SHP77 (cell line): ENCODE measurements at places on chromosomes 5 and 9.

DNA sequence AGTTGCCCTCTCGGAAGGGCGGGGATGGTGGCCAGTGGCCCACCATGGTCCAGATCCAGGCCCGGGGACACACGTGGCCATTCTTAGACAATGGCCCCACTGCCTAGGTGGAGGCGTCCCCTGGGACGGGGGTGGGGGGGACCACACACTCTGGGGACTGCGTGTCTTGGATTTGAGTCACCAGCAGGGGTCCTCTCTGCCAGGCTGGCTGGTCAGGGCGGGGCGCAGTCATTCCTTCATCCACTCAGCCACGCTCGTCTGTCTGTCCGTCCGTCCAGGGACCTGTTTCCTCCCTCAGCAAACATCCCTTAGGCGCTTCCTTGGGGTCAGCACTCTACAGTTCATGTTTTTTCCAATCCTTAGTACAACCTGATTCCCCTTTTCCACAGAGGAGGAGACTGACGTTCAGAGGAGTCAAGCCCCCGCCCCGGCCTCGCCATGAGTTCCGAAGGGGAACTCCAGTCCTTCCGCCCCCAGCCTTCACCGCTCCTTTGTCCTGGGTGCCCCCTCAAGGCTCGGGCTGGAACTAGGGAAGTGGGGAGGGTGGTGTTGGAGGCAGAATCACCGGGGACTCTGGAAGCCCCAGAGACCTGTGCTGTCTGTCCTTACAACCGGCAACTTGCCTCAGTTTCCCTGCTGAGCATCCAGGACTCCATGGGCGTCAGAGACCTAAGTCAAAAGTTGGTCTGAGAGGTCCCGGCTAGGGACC is 276.6 kb upstream of the MVB12B start:
- DNase-seq: no peak

GRCh38 chr9:123447934-123448646 is 92.1 kb downstream of the CRB2 start:
- no peak for DNase-seq

DNA sequence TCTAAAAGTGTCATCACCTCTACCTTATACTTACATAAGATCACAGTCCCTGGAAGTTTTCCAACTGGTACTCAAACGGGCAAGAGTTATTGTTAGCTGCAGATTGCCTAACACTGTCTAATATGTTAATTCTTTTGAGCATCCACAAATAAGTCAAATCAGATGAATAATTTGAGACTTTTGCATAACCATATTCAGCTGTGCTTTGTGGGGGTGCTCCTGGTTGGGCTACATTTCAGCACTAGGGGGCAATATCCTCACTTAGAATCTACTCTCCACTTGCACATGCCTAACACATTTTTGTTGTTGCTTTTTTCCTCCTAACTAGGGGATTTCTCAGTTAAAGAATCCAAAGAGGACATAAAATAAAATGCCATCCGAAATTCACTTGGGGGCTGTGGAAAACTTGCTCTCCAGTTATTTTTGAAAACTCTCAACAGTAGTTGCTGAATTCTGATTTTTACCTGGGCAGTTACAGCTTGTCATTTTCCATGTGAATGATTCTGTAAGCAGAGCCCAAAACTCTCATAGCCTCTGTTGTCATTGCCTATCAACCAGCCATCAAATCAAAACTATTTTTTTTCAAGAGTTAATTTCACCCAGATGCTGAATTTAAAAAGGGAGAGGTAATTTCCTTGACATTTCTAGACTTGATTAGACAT is 71.5 kb downstream of the TRIM36 start:
- peak; percentile 27 for DNase-seq

DNA sequence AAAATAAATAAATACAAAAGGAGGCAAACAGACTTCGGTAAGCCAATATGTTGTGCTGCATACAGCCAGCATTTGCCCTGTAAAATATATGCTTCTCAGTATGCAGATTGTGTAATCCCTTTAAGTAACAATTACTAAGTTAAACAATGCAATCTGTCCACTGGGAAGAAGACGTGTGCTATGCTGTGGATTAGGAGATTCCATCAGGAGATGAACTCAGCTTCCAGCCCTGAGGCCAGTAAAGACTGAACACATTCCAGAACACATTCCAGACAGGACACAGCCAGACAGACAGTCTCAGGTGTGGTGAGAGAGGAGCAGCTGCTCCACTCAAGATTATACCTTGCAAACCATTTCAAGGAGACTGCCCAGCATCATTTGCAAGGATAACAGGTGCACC is 97.8 kb downstream of the MPDZ start:
- no peak for DNase-seq

DNA sequence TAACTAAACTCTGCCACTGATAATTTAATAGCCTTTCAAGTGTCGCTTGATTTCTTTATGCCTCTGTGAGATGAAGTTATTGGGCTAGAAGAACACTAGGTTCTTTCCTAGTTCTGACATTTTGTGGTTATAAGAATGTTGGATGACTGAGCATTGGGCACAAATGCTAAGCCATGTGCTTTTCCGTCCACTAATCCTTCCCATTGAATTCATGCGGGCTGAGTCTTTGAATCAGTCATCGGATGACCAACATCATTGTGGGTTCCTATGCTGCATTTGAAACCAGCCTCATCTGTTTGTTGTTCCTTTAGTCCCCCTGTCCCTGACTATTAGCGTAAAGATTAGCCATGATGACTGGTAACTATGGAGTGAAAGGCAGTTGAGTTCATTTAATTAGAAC is 58.5 kb downstream of the ALDH1A1 start:
- DNase-seq: no peak

GRCh38 chr5:151155775-151156506 is 1.6 kb downstream of the ANXA6 start:
- no peak for DNase-seq

- DNase-seq: no peak
Observed at GRCh38 chr9:37839496-37840461, 39.2 kb downstream of the DCAF10 start.
